HFFc6 (cell line): ENCODE measurements at places on chromosomes 2 and 18.

DNA sequence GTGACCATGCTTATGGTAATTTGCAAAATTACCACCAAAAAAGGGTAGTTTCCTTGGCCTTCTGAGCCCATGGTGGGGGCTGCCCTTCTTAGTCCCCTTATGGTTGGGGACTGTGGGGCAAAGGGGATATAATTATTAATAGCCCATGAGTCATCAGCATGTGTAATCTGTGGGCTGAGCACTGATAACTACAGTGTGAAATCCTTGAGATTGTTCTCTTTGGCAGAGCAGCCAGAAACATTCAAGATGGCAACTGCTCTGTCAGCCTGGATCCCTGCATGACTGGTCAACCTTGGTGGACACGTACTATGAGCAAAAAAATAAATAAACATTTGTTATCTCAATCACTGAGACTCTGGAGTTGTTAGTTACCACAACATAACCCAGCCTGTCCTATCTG lies 61.3 kb downstream of the MGAT4A start:
- DNase-seq: no peak

GRCh38 chr2:216500572-216500971 lies 1.9 kb downstream of the RPL37A start:
- no peak for DNase-seq

- no peak for DNase-seq
Measured at GRCh38 chr2:102002228-102002627, 10.5 kb downstream of the IL1R2 start.

DNA sequence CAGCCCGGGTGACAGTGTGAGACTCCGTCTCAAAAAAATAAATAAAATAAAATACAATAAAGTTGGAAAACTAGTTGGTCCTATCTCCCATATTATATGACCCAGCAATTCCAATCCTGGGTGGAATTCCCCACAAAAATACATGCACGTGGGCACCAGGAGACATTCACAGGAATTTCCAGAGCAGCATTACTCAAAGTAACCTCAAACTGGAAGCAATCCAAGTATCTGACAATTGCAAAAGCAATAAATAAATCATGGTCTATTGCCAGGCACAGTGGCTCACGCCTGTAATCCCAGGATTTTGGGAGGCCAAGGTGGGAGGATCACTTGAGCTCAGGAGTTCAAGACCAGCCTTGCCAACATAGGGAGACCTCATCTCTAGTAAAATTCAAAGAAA lies 101.2 kb upstream of the MAP4K4 start:
- DNase-seq: no peak

DNA sequence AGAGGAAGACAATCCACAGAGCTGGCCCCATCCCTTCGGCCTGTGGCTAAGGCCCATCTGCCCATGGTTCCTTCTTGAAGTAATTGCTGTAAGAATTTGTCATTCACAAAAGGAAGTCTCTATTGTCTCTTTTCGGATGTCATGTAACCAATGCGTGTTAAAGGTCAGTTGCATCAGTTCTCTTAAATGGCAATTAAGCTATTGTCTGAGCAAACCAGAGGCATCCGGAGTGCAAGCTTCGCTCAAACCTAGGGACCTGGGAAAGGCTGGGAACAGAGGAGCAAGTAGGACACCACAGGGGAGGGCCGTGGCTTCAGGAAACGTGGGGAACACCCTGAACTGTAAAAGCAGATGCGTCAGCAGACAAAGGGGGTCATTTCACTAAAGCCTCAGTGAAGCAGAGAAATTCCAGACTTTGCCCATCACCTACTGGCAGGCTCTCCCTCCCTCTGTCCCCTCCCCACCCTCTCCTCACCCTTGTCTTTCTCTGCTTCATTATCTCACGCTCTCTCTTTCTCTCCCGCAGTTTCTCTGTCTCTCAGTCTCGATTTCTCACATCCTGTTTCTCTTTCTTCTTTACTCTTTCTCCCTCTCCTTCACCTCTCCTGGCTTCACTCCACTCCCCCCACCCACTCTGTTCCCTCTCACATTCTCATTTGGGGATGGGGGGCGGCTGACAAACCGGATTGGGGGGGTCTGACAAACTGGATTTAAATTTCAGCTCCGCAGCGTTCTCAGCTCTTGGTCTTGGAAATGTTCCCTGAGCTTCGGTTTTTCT lies 204.6 kb upstream of the TNP1 start:
- DNase-seq: no peak

DNA sequence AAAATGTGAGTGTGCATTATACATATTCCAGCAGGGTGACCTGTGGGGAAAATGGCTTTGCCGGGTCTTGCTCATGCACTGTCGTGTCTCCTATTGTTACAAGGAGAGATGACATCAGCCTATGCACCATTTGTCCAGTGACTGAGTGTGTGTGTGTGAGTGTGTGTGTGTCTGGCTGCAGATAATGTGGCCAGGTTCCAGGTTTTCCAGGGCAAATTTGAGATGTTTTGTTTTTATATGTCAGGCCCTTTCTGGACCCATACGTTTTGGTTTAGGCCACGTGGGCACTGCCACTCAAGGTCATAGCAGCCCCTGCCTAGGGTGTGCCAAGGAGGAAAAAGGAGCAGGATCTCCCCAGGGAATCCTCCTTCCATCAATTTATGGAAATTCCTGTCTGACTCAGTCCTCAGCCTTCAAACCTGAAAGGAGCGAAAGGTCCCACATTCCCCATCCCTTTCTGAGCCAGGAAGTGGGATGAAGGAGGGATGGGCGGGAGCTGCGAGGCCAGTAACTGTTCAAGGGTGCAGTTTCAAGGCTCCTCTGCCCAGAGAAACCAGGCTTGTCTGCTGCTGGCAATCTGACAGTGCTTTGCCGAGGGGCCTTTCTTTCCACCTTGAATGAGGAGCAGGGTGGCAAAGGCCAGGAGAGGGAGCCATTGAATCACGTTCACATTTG lies 93.0 kb upstream of the SMAD2 start:
- peak; percentile 25 for DNase-seq
